Brain microvascular endothelial cell (primary cell): ENCODE measurements at places on chromosomes 12 and 14.
A peak's percentile ranks its signal among the peaks of the same experiment; 100 is the strongest.

GRCh38 chr12:16763901-16764300, 157.9 kb upstream of the LMO3 start:
- DNase-seq: no peak

DNA sequence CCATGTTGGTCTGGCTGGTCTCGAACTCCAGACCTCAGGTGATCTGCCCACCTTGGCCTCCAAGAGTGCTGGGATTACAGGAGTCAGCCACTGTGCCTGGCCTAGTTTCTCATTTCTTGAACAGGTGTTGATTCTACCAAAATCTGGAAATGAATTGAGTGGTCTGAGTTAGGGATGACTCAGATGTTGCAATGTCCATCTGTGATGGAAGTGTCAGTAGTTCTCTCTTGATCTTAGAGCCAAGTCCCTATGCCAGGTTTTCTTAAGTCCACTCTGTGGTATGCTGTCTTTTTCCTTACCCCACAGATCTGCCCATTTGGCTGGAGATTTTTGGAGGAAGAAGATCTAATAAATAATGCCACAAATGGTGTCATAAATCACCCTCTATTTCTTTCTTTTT, 12.6 kb downstream of the SNAPC1 start:
- no peak for DNase-seq

- DNase-seq: no peak
Measured at GRCh38 chr14:78103271-78103670, 66.9 kb upstream of the NRXN3 start.

- peak; percentile 17 for DNase-seq
Measured at GRCh38 chr12:132597333-132598316, 12.8 kb downstream of the LRCOL1 start.

DNA sequence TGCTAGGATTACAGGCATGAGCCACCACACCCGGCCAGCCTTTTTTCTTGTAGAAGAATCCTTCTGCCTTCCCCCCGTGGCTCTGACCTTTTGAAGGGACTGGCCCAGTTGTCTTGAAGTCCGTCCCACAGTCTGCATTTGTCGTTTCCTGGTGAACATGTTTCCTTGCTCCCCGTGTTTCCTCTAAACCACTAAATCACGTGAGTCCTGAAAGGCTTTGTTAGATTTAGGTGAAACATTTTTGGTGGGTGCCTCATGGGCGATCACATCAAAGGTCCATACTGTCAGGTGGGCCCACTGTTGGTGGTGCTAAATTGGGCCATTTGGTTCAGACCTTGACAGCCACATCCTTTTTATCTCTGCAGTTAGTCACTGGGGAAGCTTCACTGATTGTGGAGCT, 26.3 kb downstream of the MLXIP start:
- no peak for DNase-seq

- peak; percentile 65 for DNase-seq
Measured at GRCh38 chr12:116551952-116552772, 7.0 kb upstream of the MAP1LC3B2 start.

- no peak for DNase-seq
Measured at GRCh38 chr12:95216711-95217376, 423 bp downstream of the FGD6 start.

GRCh38 chr12:126551869-126552268, 1486.6 kb downstream of the AACS start:
- no peak for DNase-seq

DNA sequence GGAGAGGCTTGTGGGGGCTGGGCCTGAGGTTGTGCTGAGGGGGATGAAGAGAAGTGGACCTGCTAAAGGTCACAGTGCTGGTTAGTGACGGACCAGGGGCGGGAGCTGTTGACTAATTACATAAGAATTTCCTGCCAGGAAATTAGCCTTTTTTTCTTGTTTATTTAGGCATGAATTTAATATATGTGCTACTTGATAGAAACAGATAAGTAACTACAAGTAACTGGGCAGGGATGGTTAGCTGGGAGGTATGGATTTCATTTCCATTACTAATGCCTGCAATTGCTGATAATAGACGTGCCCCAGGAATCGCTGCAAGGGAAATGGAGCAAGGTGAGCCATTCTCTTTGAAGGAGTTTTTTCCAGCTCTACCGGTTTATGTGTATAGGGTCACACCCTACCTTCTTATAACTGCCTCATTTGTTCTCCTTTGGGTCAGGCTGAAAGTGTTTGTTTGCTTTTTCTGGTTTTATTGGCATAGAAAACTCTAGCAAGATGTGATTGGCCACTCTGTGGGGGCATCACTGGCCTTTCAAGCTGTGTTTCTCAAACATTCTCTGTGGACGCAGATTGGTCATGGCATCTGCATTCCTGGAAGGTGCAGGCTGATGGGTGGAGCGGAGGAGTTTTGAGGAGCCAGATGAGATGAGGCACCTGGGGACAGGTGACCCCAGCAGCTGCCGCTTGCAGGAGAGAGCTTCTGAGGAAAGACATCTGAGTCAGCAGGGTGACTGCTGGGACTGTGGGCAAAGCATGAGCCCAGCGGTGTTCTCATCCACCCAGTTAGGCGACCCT, 19.0 kb upstream of the GPRC5A start:
- peak; percentile 83 for DNase-seq

GRCh38 chr14:71155743-71156142, 248.5 kb downstream of the PCNX1 start:
- no peak for DNase-seq

GRCh38 chr12:121524196-121524916, 56.5 kb downstream of the KDM2B start:
- DNase-seq: no peak

GRCh38 chr12:68474467-68475204, 136.1 kb upstream of the RAP1B start:
- DNase-seq: no peak

DNA sequence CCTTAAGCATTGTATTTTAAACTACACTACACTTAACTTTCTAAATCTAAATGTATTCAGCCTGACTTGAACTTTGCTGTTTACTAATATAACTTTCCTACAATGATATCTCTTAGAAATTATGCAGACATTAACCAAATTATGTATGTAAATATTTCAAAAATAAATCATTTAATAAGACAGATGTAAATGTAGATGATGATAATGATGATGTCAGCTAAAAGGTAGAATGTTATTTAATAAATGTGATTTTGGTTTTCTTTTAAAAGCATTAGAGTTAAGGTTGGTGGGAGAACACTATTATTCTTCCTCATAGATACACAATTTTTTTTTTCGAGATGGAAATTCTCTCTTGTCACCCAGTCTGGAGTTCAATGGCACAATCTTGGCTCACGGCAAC, 10.1 kb downstream of the TAS2R43 start:
- DNase-seq: no peak

DNA sequence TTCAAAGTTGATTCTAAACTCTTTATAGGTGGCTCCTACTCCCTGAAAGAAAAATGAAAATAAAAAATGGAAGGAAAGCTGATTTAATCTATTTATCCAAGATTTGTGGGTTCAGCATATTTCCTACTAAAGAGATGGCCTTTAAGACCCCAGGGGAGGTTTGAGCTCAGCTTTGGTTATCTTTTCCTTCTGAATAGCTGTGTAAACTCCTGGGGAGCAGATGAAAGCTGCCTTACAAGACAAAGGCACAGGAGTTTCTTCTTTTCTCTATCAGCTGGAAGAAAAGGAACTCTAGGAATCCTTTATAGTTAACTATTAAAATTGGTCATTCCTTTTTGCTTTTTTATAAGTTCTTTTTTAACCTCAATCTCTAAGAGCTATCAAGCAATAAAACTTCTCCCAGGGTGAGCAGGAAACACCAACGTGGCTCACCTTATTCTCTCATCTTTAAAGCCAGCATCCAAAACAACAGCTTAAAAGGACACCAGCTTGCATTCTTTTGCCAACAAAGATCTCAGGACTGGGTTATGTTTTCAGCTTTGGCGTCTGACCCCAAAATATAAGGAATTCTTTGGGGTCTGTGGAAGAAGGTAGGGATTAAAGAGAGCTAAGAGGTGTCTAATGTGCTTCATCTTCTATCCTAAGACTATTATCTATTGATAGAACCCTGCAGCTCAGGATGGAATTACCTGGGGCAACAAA, 371.7 kb upstream of the KITLG start:
- no peak for DNase-seq

DNA sequence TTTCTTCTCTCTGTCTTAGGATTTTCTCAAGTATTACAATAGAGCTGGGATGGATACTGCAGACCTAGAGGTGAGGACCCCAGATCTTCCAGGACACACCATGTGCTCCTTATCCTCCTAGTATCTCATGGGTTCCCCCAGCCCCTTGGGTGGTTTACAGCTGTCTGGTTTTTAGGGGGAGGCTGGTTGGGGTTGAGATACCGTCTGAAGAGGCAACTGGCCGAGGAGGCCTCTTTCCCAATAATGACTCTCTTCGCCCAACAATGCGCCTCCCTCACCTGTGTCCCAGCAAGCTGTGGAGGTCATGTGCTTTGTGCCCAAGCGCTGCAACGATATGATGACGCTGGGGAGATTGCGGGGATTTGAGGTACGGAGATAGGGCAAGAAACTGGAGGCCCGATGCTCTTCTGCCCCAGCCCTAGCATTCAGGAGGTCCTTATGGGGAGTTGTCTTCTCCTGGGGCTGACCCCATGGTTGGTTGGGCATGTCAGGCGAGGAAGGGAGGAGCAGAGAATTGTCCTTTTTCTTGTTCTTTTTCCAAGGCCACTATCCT, 3.8 kb downstream of the ARHGEF25 start:
- no peak for DNase-seq

DNA sequence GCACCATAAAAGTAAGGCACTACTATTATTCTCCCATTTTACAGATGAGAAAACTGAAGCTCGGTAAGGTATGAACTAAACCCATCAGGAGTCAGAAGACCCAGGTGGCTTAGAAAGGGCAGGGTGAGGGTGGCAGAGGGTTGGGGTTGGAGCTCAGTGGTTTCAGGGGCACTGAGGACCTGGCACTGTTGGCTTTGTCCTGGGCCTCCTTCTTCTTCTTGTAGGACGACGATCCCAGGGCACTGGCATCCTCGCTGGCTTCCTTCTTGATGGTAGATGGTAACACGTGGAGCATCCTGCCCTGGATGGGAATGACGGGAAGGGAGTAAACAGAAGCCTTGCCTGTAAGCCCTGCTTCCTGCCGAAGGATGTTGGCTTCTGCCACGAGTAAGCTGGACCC, 19.9 kb downstream of the RBM19 start:
- DNase-seq: no peak

GRCh38 chr12:41635626-41636364, 447.7 kb downstream of the PDZRN4 start:
- no peak for DNase-seq

GRCh38 chr12:130429656-130430505, 92.2 kb downstream of the PIWIL1 start:
- DNase-seq: no peak

DNA sequence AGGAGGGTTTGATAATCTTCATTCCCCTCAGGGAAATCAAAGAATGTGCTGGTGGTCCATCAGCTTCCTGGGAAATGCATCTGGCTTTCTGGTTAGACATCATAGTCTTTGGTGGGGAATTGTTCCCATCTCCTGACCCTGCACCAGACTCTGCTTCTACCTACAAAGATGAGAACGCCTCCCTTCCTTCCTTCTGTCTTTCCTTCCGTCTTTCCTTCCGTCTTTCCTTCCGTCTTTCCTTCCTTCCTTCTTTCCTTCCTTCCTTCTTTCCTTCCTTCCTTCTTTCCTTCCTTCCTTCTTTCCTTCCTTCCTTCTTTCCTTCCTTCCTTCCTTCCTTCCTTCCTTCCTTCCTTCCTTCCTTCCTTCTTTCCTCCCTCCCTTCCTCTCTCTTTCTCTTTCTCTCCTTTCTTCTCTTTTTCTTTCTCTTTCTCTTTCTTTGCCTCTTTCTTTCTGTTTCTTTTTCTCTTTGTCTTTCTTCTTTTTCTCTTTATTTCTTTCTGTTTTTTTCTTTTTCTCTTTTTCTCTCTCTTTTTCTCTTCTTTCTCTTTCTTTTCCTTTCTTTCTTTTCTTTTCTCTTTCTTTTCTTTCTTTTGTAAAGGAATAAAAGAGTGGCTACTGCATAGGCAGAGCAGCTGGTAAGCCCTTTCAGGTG, 189.0 kb upstream of the ARHGAP5 start:
- no peak for DNase-seq

DNA sequence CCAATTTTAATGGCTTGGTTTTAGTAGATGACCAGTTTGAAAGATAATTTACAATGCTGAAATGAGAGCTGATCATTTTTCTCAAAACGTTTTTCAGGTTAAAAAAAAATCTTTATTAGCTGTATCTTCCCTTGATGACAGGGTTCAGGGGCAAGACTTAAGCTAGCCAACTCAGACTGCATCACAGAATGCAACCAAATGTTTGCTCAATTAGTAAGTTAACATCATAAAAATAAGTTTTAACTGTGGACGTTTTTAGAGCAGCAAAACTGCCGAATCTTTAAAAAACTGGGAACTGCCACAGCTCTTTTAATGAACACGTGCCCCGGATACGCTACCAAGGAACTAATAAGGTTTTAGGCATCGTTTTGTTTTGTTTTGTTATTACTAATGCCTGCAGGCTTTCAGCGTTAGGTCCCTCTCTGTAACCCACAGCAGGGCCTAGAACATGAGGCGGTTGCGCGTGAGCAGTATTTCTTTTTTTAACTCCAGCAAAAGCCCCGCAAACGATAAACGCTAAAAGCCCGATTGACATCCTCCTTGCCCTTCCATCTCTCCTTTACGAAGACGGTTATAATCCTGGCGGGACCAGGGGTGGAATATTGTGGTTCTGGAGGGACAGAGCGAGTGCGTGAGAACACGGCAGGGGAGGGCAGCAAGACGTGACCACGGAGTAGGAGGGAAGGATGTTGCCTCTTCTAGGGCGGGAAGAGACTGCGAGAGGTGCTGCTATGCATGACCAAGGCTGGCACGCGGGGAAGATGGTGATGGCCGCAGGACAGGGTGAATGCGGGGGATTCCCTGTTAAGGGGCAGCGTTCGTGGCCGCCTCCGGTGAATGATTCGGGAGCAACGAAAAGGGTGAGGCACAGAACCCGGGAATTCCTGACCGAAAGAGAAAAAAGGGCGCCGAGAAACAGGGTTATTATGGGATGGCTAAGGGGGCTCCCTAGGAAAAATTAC, 652 bp downstream of the SUPT16H start:
- DNase-seq: peak; percentile 33

- peak; percentile 94 for DNase-seq
Measured at GRCh38 chr12:23084236-23084995, 459.4 kb downstream of the ETNK1 start.

GRCh38 chr12:45303945-45304344, 88.0 kb downstream of the ANO6 start:
- DNase-seq: no peak

GRCh38 chr14:72828604-72829003, 65.3 kb downstream of the DPF3 start:
- DNase-seq: no peak

DNA sequence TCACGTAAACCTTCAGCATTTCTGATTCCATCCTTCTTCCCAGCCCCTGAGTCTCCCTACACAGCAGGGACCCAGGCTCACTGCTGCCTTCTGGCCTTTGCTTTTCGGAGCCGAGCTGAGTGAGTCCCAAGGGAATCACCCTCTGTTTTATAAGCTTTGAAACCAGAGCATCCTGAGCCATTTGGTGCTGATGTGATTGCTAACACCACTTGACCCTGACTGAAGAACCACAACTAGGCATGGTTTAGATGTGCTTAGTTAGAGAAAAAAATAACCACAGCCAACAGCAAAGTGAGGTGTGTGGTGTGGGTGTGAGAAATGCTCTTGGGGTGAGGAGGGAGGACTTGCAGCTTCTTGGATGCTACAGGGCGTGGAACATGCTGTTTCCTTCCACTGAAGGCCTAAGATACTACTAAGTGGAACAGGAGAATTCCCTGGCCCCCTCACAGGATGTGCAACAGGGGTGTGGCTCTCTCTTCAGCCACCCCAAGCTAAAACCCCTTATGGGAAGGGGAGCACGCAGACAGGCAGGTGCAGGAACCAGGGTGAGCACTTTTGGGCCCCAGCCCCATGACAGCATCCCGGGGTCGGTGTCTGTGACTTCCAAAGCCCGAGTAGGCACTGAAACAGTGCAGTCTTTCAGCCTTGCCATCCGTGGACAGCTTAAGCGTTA, at the start of gene TC2N:
TC2N (minus strand) TSS at position 221 of the 673 bp plus-strand sequence. CDS start 53,767 bp downstream, outside the sequence.
- no peak for DNase-seq
